Activated T-helper 1 cell treated with Interleukin-2 at 50 U/mL for 16 hours (primary cell): ENCODE measurements at places on chromosomes 5 and 9.

DNA sequence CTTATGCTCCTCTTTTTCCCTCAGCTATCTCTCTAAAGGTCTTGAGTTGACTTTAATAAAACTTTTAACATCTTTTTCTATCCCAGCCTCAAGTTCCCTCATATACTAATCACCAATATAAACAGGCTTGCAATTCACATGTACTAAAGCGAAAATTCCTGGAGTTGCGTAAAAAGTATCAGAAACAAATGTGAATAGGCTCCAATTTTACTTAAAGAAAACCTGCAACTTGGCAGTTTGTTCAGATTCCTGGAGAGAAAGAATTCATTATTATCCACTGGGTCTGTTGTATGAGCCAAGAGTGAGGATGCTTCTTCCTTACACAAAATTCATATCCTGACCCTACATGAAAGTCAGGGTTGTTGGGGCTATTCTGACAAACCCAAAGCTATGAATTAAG lies 384.2 kb downstream of the DTWD2 start:
- DNase-seq, result no peak

- DNase-seq, result no peak
Measured at GRCh38 chr5:44001675-44002380, 387.4 kb downstream of the FGF10 start.

DNA sequence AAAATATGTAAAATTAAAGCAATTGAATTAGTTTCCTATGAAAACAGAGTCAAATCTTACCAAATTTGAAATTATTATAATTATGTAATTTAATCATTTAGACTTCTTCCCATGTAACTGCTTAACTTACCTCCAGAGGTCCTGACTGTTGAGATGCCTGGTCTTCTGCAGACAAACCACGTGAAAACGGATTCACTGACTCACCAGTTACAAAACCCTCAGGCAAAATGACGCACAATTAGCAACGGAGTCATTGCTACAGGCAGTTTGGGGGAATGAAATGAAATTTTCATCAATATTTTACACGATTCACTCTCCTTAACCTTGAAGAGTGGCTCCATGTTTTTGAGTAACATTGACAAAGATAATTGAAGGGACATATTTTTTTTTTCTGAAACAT lies 460.8 kb downstream of the MTRR start:
- no peak for DNase-seq

DNA sequence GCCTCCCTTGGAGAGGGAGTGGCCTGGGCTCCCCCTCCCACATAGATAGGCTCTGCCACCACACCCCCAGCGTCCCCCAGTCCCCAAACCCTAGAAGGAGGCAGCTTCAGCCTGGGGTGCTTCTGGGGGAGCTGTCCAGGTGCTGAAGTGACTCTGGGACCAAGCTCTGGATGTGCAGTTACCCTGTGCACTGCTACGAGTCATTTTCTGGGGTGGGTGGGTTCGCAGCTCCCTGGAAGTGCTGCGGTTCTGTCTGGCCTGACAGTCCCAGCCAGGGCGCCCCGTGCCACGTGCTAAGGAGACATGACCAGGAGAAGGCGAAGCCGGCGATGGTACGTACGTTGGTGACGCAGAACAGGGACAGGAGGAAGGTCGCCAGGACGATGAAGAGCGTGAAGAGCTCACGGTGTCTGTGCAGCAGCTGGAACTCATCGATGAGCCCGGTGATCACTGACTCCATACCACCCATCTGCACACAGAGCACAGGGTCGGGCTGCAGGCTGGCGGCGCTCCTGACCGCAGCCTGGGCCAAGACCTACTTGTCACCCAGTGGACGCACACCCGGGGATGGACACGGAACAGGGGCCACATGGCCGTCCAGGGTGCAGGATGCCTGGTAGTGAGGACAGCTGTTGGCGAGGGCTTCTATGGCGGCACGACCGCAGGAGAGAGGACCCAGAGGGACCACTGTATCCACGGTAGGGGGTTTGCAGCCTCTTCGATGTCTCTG lies 35.7 kb downstream of the SLC6A3 start:
- no peak for DNase-seq

GRCh38 chr5:29547236-29547865 lies 1646.1 kb upstream of the CDH6 start:
- DNase-seq, result no peak

DNA sequence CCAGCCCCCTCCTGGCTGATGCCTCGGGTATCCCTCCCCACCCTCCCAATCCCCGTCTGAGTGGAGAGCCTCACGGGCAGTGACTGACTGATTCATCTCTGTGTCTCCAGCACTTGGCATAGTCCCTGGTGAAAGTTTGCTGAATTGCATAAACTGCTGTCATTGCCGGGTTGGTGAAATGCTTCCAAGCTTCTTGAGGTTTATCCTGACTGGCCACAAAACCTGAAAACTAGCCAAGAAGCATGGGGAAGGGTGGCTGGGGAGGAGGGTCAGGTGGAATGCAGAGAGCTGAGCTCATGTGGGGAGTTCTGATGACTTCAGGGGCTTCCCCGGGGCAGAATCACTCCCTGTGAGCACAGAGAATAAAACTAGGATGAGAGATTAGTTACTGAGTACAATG lies 56.9 kb upstream of the GGTA1 start:
- DNase-seq, result no peak

DNA sequence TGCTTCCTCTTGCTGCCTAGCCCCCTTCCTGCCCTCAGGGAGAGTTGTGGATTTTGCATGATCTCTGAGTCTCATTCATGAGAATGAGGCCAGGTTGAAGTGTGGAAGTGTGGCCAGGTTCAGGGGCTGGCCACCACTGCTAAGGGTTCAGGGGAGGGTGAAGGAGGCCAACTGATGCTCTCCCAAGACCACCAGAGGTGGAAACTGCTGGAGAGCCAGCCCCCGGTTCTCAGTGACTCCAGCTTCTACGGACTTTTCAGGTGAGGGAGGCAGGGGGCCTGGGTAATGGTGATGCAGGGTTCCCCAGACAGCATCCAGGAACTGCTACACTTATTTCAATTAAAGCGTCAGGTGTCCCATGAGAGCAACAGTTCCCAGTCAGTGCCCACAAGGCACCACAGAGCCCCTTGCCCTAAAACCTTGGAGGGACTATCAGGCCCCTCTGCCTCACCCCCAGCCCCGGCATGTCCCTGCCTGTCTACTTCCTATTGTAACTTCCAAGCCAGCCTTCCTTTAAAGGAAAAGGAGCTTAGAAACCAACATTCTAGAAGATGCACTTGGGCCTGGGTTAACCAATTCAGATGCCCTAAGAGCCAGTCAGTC lies 50.1 kb downstream of the AMBP start:
- DNase-seq, result no peak

DNA sequence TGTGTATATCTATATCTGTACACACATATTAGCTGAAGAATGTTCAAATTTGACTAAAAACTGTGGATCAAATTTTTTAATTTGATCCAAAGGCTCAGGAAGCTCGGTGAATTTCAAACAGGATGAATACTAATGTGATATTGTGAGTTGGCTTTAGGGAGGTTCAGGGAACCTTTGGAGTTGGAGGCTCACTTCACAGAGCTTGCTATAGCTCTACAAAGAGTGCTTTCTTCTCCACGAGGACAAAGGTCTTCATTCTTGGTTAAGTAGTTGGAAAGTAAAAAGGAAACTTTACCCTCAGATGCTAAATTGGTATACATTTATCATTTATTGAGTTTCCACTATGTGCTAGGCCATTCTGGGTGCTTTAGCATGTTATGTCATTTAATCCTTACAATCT lies 36.3 kb upstream of the MTAP start:
- DNase-seq, result no peak

- DNase-seq, result no peak
Measured at GRCh38 chr9:20701060-20701459, 17.0 kb downstream of the FOCAD start.

GRCh38 chr5:114857941-114858551 lies 311.7 kb downstream of the TRIM36 start:
- no peak for DNase-seq

- no peak for DNase-seq
Measured at GRCh38 chr9:107316795-107317661, 33.9 kb downstream of the RAD23B start.

GRCh38 chr9:138053996-138054752 lies 176.6 kb downstream of the CACNA1B start:
- DNase-seq, result no peak

DNA sequence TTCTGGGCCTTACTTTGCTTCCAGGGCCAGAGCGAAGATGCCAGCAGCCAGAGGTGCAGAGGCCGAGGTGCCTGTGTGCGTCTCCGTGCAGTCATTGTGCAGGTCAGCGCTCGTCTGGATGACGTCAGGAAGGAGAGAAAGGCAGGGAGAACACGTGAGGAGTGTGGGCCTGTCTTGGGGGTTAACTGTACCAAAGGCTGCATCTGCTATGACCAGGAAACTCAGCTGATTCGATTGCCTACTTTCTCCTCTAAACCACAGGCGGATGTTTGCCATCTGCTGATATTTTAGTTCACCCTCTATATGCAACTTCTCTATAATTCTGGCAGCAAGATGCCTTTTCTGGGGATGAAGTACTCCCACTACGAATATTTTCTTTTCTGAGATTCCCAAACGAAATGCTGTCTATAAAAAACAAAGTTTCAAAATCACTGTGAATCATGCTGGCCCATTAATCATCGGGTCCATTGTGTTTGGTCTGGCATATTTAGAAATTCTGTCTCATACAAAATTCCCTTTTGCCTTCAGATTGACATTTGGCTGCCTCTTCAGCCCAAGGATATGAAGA lies 24.8 kb downstream of the PCSK1 start:
- DNase-seq, result no peak
